ENCODE measurements at places on chromosomes 16 and 17.

- no peak for DNase-seq
Measured at GRCh38 chr17:83073389-83074063, 5.9 kb upstream of the METRNL start.

DNA sequence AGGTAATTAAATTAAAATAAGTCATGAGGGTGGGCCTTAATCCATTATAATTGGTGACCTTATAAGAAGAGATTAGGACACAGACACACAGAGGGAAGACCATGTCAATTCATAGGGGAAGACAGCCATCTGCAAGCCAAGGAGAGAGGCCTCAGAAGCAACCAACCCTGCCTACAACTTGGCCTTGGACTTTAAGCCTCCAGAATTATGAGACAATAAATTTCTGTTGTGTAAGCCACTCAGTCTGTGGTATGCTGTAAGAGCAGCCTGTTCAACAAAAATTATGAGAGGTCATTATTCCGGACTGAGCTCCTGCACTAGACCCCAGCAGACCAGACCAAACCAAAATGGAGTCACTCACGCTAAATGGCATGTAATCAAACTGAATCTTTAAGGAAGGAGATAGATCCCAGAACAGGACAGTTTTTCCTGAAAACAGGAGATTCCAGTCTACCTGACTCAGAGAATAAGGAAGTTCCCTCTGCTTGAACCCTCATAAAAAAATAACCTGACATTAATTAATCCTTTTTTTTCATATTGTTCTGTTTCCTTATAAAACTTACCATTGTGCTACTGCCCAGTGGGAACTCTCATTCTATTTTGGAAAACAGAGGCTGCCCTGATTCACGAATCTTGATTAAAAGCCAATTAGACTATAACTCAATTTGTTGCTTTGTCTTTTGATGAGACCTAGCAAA lies 74.3 kb downstream of the DNAH3 start:
- no peak for DNase-seq

DNA sequence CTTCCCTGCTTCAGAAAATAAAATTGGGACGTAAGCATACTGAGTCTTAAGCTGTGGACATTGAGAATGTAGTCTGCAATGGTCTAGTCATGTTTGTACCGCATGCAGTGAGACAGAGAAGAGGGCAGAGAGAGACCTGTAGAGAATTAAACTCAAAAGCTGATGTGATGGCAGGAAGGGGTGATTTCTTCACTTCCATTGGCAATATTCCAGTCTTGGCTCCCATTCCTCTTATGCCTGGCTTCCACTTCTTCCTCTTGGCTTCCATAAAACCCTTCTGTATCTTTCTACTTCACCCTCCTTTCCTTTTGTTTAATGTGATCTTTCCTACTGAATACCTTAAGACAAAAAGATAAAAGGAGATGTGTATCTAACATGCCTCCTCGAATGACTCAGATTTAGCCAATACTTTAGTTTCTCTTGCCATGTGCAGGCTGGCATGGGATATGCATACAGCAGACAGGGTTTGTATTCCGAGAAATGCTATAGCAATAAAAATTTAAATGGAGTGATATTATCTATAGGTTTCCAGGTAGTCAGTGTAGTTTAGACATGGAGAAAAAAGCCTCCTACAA lies 423.1 kb upstream of the DYNLRB2 start:
- DNase-seq, result no peak

- DNase-seq, result no peak
Measured at GRCh38 chr16:78895681-78896080, 704.9 kb downstream of the MAF start.

GRCh38 chr16:89785523-89786155 lies 30.8 kb downstream of the FANCA start:
- no peak for DNase-seq
